T1000 (cell line): ENCODE measurements at places on chromosomes 6 and 20.

- peak; percentile 38 for DNase-seq
Observed at GRCh38 chr6:37021356-37022129, 16.1 kb downstream of the FGD2 start.

DNA sequence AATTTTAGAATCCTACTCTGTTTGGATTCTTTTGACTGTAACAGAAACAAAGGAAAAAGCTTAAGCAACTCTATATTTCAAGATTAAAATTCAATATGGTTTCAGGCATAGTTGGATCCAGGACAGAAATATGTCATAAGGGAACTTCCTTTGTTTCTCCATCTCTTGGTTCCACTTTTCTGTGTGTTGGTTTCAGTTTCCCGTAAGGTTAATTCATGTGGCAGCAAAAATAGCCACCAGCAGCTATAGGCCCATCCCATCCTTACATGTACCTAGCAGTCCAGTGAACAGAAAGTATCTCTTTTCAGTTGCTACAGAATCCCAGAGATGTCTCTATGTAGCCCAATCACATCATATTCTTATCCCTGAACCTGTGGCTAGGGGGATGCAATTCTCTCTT lies 8.8 kb upstream of the FAM8A1 start:
- no peak for DNase-seq

- no peak for DNase-seq
Observed at GRCh38 chr6:169943241-169944060, 192.0 kb downstream of the ERMARD start.

DNA sequence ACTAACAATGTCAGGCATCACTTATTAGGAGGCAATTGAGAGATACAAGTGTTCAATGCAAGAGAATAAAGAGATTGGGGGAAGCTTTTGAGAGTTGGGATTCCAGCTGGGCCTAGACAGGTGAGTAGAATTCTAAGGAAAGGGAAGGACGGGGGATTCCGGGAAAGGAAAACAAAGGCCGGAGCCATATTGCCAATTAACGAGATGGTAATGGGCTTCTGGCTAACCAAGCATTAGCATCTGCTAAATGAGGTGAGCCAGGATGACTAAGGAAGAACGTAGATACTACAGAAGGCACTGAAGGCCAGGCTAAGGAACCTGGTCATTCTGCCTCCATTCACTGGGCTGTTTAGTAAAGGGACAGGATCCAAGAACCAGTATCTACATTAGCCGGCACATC lies 10.5 kb downstream of the FYN start:
- no peak for DNase-seq
